ENCODE measurements at places on chromosomes 2 and 18.

- DNase-seq, result no peak
Observed at GRCh38 chr18:38900445-38900844, 1334.8 kb upstream of the CELF4 start.

DNA sequence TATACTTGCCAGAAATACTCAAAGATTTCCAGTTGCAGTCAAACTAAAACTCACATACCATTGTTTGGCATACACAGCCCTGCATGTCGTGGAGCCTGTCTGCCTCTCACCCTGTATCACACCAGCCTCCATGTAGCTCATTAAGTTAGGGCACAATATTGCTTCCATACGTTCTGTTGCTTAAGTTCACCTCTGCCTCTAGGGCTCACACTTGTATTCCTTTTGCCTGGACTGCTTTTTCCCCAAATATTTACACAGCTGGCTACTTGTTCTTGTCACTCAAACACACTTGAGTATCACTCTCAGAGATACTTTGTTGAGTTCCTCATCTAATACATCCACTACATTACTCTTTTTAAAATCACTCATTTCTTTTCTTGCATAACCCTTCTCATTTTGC is 83.1 kb downstream of the PTH2R start:
- no peak for DNase-seq

- DNase-seq, result peak; percentile 32
Observed at GRCh38 chr2:146523196-146523595, 1321.6 kb upstream of the ACVR2A start.

GRCh38 chr2:128777196-128778035 is 458.7 kb upstream of the HS6ST1 start:
- no peak for DNase-seq

- no peak for DNase-seq
Observed at GRCh38 chr2:177832611-177833433, 239.8 kb downstream of the PDE11A start.

DNA sequence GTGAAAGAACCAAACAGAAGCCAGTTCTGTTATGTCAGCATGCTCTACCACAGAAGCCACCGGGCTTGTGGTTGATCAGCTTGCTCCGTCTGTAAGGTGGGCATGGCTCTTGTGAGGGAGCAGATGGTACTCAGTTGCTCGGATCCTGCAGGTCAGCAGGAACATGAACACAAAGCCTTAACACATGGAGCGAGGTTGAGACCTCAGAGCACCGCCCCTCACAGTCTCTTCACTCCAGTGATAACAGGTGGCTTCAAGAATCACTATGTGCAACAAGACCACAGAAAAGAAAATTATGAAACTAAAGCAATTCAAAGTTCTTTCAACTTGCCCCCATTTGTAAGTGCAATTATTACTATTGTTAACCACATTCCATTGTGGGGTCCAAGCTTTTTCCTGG is 72.1 kb downstream of the OSBPL6 start:
- no peak for DNase-seq

GRCh38 chr2:207135340-207135739 is 30.4 kb downstream of the KLF7 start:
- no peak for DNase-seq

DNA sequence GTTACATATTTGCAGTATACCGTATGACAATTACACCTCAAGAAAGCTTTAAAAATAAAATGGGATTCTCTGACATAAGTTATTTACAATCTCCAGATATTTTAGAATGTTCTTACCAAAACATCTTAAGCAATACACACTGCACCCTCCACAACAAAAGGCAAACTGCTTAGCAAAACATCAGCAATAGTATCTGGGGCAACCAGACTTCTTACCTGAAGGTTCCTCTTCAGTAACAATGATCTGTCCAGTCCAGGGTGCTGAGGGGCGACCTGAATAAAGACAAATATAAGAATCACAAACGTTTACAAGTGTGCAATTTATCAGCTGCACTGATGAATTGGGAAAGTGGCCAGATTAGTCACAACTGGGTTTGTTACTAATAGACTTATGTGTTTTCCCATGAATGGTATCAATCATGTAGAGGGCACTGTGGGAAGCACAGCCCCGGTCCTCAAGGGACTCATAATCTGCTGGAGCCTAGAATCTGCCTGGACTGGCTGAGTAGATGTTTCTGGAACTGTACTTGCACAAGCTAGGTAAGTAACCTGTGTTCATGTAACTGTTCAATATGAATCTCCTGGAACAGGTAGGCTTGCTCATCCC is 70.7 kb downstream of the MYOM1 start:
- DNase-seq, result no peak

- no peak for DNase-seq
Observed at GRCh38 chr2:12501469-12502158, 215.1 kb upstream of the TRIB2 start.

DNA sequence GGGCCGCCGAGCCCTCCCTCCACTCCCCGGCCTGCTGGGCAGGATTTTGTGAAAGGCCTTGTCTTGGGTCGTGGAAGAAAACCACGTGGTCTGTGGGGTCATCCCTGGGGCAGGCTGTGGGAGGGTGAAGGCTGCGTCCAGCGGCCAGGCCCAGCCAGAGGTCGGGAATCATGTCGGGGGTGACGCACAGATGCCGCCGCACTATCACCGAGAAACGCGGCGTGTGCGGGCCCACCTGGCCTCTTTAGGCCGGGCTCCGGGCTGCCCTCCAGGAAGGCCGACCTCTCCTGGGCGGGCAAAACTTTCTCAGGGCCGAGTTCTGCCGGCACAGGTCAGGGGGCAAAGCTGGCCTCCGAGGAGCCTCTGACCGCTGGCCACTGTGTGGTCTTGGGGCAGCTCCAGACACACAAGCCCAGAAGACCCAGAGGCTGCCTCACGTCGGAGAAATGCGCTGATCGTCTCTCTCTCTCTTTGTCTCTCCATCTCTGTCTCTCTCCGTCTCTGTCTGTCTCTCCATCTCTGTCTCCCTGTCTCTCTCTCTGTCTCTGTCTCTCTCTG is 28.4 kb downstream of the NFATC1 start:
- no peak for DNase-seq

GRCh38 chr2:17471979-17472378 is 46.3 kb downstream of the RAD51AP2 start:
- no peak for DNase-seq

GRCh38 chr2:180539541-180539940 is 440.9 kb upstream of the UBE2E3 start:
- no peak for DNase-seq

DNA sequence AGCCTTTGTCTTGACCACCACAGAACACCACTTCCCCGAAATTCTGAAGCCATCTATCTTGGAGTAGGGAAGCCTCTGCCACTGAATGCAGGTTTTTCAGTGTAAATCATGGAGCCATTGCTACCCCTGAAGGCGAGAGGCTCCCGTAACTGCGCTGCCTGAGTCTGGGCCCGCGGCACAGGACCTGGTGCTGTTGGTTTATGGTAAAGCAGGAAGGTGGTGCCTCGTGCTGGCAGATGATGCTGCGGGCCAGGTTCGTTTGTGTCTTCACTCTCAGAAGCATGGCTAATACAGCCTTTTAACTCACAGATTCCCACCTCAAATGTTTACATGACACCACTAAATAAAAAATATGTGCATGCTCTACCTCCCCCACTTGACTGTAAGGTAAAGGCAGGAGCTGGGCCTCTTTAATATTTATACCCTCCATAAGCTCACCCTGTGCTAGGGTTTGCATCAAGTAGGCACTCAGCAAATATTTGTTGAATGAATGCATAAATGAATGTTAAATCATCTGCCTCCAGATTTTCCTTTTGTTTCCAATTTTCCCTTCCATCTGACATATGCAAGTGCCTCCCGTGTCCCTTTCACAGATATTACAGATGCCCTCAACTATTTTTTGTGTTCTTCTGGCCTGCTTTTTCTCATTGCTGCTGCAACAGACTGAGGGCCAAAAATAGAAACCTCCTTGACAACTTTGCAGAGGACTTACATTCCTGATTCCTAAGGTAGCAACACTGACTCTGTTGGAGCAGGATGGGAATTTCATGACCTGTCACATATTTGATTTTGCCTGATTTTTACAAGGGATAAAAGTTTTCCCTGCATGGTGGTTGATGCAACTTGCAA is 83.5 kb upstream of the CPO start:
- peak; percentile 51 for DNase-seq

GRCh38 chr18:12933327-12933726 is 14.5 kb upstream of the SEH1L start:
- no peak for DNase-seq

GRCh38 chr2:75142081-75142480 is 57.2 kb downstream of the TACR1 start:
- DNase-seq, result no peak

- no peak for DNase-seq
Observed at GRCh38 chr2:203451689-203452088, 83.4 kb downstream of the RAPH1 start.

DNA sequence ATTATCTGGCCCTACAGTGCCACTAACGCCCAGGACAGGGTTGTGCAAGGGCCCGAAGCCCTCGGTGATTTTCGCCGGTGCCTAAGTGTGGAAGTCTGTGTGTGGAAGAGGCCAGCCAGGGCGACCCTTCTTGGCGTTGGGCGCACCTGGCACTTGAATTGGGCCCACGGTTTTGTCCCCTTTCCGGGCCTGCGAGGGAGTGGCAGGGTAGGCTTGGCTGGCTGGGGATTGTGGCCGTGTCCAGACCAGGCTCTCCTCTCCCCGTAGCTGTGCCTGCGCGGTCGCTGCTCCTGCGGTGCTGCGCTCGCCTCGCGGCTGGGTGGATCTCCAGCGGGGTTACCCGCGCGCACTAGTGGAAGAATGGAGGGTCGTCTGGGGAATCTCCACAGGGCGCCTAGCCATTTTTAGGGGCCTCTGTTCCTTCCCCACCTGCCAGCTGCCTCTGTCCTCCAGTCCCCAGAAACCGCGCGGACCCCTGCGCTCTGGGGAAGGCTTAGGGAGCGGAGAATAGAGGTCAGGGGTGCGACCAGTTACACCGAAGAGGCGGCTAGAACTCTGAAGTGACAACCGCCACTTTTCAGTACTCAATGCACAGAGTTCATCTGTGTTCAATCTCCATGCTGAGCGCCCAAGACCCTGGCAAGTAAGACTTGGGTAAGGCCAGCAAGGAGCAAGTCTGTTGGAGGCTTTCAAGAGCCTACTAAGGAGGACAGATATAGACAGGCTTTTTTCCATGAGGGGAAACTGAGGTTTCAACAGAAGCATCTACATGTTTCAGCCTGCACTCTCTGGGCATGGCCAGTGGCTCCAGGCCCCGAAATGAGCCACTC is 16.0 kb downstream of the EVX2 start:
- DNase-seq, result no peak

GRCh38 chr2:4012197-4012596 is 308.8 kb downstream of the DCDC2C start:
- no peak for DNase-seq
